ENCODE measurements at places on chromosomes 3 and 15.
A peak's percentile ranks its signal among the peaks of the same experiment; 100 is the strongest.

GRCh38 chr3:196311-197148 is at the start of gene CHL1:
Gene CHL1 (plus strand): TSS chr3:196763. CDS start chr3:319777, 123,014 bp downstream.
- no peak for DNase-seq

DNA sequence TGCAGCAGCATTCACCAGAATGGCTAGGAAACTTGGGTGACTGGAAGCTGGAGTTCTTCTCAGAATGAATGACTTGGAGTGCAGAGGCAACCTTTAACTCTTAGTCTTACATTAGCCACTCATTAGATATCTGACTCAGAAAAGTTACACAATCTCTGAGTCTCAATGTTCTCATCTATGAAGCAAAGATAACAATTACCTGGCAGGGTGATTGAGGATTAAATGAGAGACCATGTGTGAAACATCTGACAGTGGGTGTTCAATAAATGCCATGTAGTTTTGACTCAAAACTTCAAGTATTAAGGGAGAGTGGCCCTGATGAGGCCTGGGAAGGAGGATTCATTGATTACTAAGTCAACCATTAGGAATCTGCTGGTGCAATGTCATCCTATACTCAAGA is 48.3 kb downstream of the MRPL3 start:
- no peak for DNase-seq

DNA sequence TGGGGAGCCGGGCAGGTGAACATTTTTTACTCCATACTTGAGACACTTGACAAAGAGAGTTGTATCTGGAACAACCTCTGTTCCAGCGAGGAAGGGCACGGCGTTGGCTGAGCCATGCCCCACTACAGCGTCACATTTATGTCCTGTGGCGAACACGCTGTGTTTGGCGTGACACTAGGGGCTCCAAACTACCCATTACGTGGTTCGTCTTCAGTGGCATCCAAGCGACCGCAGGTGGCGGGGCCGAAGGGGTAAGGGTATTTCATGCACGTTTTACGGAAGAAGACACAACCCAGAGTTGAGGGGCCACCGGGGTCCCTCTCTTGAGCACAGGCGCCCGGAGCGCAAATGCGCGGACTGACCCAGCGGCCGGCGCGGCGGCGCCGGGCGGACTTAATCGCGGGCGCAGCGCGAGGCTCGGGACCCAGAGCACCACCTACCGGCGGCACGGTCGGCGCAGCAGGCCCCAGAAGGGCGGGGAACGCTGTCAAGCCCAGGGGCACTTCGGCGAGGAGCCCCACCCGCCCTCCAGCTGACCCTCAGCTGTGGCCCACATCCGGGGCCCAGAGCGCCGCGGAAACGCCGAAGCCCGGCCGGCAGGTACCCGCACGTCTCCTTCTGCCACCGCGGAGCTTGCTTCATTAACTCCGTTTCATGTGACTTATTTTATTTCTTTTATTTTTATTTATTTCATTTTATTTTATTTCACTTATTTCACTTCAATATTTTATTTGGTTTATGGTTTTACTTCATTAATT is 36.4 kb upstream of the TRIM71 start:
- DNase-seq = peak; percentile 92

DNA sequence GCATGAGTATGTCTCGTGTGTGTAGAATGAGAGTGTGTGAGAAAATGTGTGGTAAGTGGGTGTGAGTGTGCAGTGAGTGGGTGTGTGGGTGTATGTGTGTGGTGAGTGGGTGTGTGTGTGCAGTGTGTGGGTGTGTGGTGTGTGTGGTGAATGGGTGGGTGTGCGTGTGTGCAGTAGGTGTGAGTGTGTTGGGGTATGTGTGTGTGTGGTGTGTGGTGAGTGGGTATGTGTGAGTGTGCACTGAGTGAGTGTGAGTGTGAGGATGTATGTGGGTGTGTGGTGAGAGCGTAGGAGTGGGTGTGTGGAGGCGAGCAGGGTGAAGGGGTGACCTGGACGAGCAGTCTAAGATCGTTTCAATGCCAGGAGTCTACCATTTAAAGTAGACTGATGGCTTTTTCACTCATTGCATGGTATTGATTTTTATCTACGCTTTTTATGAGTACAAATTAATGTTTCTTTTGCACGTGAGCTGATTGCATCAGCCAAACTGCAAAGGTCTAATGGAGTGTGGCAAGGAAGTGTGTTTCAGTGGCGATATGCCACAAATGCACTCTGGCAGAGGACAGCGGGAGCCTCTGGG is 1.6 kb upstream of the CPN2 start:
- no peak for DNase-seq

DNA sequence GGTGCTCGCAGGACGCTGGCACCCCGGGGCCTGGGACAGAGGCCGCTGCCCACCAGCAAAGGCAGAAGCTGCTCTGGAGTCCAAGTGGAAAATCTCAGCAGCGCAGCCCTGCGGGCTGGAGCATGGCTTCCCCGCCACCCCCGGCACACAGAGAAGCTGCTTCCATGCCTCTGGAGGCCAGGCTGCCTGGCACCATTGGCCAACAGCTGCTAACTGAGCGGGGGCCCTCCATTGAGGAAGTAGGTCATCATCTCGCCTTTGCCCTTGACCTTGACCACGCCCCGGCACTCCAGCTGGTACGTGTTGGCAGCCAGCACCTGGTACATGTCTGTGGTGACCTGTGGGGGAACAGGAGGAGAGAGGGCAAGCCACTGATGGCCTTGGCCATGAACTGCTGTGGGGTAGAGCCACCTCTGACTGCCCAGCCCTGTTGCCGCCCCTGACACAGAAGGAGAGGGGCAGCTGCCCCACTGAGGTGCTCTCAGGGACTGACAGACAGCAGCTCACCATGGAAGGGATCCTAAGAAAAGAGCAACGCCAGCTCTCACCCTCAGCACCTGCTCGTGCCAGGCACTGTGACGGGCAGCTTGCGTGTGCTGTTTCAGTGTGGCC is 82.8 kb downstream of the SEC22A start:
- no peak for DNase-seq

GRCh38 chr3:191303596-191303995 is 25.6 kb upstream of the CCDC50 start:
- no peak for DNase-seq

GRCh38 chr15:84874981-84875699 is 9.3 kb upstream of the SLC28A1 start:
- no peak for DNase-seq

GRCh38 chr3:14474363-14475081 is 65.6 kb downstream of the GRIP2 start:
- no peak for DNase-seq

DNA sequence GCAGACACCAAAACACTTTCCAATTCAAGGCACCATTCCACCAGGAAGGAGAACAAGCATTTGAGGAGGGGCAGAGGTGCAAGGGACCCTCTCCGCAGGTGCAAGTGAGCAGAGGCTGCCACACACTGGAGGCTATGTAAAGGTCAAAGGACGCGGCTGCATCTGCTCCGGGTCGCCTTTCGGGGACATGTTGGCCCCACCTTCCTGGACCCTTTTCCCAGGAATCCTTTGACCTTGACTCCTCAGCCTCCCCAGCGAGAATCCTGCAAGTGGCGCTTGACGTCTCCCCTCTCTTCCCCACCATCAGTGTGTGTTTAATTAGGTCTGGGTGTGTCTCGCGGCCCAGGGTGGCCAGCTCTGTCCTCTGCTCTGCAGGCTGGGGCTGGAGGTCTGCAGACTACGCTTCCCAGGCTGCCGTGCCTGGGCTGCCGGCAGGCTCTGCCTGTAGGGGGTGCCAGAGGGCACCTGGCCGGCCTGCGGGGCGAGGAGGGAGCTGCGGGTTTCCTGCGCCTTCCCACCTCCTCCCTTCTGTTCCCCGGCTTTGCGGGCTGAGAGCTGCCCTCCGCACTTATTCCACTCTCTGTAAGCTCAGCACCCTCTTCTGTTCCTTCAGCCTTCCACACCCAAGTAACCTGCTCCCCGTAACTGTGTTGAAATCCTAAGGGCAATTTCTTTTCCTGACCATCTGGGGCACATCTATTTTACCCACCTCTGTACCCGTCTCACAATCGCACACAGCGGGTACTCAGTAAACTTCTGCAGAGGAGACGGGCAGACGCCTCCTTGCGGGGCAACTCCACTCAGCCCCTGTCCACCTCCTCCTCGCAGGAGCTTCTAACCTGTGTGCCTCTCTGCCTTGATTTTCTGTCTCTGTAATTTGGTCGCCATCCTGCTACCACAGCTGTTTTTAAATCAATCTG is 129.8 kb downstream of the NSMCE3 start:
- peak; percentile 77 for DNase-seq

DNA sequence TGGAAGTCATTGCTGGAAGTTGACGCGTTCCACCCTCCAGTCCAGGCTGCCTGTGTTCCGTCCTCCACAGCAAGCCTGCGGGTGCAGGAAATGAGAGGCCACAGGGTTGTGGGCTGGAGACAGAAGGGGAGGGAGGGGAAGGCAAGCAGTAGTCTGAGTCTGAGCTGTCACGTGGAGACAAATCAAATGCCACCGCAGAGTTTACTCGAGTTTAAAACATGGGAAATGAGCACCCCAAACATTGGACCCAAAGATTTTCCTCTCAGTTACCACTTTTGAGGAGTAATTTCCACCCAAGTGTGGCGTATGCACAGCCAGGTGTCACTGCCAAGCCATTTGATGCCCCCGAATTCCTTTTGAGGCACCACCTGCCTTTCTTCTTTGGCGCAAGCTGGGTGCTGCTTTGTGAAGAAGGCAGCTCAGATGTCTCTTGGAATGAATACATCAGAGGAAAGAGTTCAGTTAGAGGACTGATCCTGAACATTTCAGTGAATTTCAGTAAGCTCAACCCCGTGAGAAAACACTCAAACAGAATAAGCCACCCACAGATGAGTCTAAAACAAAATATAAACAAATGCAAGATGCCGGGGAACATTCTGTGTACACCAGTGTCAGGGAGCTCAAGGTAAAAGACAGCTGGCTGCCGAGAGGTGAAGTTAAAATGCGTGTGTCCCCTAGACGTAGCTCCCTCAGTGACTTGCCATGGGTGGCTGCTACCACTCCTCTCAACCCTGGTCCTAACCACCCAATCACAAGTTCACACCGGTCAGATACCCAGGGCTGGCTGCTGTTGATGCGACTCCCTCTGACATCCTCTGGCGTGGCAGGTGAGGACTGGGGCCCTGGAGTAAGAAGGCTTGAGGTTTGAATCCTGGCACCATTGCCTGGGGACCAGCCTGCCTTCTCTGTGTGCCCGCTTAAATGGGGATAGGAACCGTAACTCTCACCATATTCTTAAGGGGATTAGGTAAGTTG is 203.8 kb downstream of the UACA start:
- no peak for DNase-seq

GRCh38 chr3:184129012-184129411 is 6.1 kb upstream of the EIF2B5 start:
- DNase-seq = no peak

DNA sequence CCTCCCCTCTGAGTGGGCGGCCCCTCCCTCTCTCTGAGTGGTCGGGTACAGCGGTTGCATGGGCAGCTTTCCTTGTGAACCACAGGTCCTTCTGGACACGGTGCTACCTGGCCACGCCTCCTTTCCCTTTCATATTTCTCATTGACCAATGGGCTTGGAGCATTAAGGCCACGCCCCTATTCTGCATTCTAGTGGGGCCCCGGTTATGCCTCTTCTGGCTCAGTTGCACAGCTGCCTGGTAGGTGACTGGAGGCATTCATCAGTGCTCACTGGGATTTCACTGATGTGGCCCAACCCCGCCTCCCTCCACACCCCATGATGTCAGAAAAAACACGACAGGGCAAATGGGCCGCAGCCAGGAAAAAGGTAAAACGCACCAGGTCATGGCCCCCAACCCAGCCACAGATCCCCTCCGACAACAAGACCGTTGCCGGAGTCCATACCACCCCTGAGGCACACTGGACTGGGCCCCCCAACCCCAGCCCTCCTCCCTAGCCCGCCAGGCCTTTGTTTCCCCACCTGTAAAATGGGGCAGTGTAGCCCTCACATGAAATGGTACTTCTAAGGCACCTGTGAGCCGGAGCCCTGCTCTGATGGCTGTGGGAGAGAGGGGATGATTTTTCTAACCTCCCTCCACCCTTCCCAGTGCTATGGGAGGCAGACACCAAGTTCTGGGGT is 26.3 kb downstream of the NGRN start:
- no peak for DNase-seq

DNA sequence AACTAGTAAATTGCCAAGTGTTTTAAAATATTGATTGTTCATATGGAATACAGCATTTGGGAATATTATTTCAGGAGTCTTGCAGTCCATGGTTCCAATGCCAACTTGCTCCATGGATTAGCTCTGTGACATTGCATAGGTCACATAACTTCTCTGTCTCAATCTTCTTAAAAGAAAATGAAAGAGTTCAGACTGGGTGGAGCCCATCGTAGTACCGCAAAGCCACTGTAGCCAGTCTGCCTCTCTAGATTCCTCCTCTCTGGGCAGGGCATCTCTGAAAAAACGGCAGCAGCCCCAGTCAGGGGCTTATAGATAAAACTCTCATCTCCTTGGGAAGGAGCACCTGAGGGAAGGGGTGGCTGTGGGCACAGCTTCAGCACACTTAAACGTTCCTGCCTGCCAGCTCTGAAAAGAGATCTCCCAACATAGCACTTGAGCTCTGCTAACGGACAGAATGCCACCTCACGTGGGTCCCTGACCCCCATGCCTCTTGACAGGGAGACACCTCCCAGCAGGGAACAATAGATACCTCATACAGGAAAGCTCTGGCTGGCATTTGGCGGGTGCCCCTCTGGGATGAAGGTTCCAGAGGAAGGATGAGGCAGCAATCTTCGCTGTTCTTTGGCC is 168.8 kb upstream of the CNTN4 start:
- no peak for DNase-seq

DNA sequence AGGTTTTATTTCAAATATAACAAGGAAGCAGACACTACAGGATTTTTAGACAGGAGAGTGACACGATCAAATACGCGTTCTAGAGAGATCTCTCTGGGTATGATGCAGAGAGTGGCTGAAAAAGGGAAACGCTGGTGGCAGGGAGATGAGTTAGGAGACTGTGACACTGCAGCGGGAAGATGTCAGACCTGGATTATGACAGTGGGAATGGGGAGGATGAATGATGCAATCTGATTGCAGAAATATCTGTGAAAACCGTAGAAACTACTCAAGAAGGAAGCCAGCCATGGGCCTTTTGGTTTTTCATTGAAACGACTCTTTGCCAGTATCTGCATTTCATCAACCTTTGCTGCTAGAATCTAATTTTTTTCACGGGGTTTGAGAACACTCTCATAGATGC is 157.9 kb downstream of the FAM43A start:
- DNase-seq = no peak

DNA sequence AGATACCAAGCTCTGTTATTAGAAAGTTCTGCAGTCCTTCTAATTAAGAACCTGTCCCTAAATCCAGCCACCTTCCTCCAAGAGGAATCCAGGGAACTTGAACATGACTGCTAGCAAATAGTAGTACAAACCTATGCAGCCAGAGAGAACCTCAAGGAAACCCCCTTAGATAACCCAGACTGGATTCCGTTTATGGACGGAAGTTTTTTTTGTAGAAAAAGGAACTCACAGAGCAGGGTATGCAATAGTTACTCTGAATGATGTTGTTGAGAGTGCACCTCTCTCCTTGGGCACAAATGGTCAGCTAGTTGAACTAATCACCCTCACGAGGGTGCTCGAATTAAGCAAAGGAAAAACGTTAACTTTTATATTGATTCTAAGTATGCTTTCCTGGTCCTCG is 40.8 kb downstream of the TM4SF18 start:
- DNase-seq = no peak
